ENCODE measurements at places on chromosomes 11 and 22. TPM values are rescaled to one million over a fixed set of nuclear protein-coding genes. Genes with fewer than 3 reads are reported as not detected.
A peak's percentile ranks its signal among the peaks of the same experiment; 100 is the strongest.

Gene TSGA10IP
- not detected for total RNA-seq

Gene FAM168A
- 31.1 TPM for total RNA-seq

Gene PRR5
- total RNA-seq, result 8.0 TPM

GRCh38 chr11:104337273-104337672 is 173.3 kb upstream of the PDGFD start:
- no peaks in the 10 kb centered on the region for H3K4me1 ChIP-seq
- no peak overlapping the region for H3K4me3 ChIP-seq
- no peaks in the 10 kb centered on the region for H3K27me3 ChIP-seq
- H3K36me3 ChIP-seq, result no peaks in the 10 kb centered on the region
- no peak for DNase-seq

- H3K36me3 ChIP-seq, result no peaks in the 10 kb centered on the region
- H3K27me3 ChIP-seq, result no peaks in the 10 kb centered on the region
- DNase-seq, result no peak
- H3K4me3 ChIP-seq, result no peak overlapping the region
- H3K27ac ChIP-seq, result peak overlapping the region; percentile 26
- H3K4me1 ChIP-seq, result peaks cover 19% of the 10 kb centered on the region
Measured at GRCh38 chr11:12031856-12032544, 23.6 kb upstream of the DKK3 start.

DNA sequence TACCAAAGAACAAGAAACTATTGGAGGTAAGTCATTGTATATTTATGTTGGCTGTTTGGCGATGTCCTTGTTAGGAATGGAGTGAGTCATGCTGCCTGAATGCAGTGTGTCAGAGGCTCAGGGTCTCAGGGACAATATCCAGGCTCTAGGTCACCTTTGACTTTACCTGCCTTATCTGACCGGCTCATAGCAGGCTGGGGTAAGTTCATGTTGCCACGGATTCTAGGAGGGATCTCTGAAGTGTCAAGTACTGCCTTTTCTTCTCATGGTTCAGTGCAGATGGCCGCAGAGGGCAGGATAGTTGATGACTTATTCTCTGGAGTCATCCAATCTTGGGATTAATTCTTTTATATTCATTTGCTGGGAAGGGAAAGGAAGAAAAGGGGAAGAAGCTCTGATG is 53.2 kb downstream of the SPON1 start:
- H3K4me3 ChIP-seq, result no peak overlapping the region
- DNase-seq, result peak; percentile 64
- no peaks in the 10 kb centered on the region for H3K36me3 ChIP-seq
- H3K27me3 ChIP-seq, result no peaks in the 10 kb centered on the region
- H3K4me1 ChIP-seq, result peaks cover under 1% of the 10 kb centered on the region
- H3K27ac ChIP-seq, result no peak overlapping the region

GRCh38 chr11:70834277-70834940 is 418.0 kb downstream of the SHANK2 start:
- H3K27me3 ChIP-seq, result no peaks in the 10 kb centered on the region
- DNase-seq, result no peak
- no peaks in the 10 kb centered on the region for H3K36me3 ChIP-seq
- no peak overlapping the region for H3K27ac ChIP-seq
- no peak overlapping the region for H3K4me3 ChIP-seq
- no peaks in the 10 kb centered on the region for H3K4me1 ChIP-seq

DNA sequence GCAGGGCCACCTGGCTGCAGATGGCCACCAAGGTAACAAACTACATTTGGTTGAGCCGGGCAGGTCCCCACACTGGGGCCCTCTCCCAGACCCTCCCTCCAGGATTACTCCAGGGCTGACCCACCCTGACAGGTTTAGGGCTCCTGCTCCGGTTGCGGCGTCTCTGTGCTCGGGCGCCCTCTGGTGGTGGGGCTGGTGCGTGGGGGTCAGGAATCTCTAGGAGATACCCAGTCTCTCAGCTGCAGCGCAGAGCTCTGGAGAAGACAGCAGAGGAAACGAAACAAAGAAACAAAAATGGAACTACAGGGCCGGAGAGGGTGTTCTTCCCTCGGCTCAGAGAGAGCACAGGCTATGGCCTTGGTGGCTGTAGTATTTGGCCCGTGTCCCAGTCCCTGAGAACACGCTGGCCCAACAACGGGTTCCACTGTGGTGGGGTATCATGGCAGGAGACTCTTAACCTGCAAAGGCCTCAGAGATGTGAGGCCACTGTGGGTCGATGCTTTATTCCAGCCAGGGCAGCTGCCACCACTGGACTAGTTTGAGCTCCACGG is 2.4 kb downstream of the C11orf96 start:
- H3K27ac ChIP-seq, result peak overlapping the region; percentile 93
- H3K36me3 ChIP-seq, result no peaks in the 10 kb centered on the region
- peaks cover 34% of the 10 kb centered on the region for H3K4me1 ChIP-seq
- peaks cover 13% of the 10 kb centered on the region for H3K27me3 ChIP-seq

GRCh38 chr11:11895672-11896071 is 53.9 kb downstream of the USP47 start:
- no peak overlapping the region for H3K4me3 ChIP-seq
- no peak overlapping the region for H3K27ac ChIP-seq
- no peaks in the 10 kb centered on the region for H3K27me3 ChIP-seq
- peaks cover 7% of the 10 kb centered on the region for H3K4me1 ChIP-seq

GRCh38 chr11:70731271-70732022 is 333.1 kb downstream of the CTTN start:
- DNase-seq, result no peak
- H3K4me3 ChIP-seq, result no peak overlapping the region
- no peaks in the 10 kb centered on the region for H3K27me3 ChIP-seq
- H3K4me1 ChIP-seq, result no peaks in the 10 kb centered on the region
- no peak overlapping the region for H3K27ac ChIP-seq

All from esophagus muscularis mucosa (tissue), 4 donors.